Activated CD8-positive, alpha-beta memory T cell treated with anti-CD3 and anti-CD28 coated beads, Interleukin-2, amount 50 U/mL, for 48 hours (primary cell): ENCODE measurements at places on chromosomes 4 and X.

DNA sequence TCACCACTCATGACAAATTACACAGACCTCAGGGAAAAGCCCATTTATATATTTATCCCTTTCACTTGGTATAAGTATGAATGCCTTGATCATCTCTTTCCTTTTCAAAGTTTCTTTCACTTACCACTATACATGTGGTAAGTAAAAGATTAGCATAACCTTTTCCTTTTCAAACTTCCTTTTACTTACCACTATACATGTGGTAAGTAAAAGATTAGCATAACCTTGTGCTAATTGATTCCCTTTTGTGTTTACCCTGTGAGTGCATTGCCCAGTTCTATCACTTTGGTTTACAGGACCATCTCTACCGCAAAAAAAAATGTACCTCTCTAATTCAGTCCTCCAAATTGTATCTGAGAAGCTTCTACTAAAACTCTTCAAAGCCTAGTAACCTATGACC, 32.7 kb upstream of the TCEANC start:
- DNase-seq = no peak

- no peak for DNase-seq
Measured at GRCh38 chr4:69689599-69689998, 36.6 kb upstream of the UGT2A1 start.

DNA sequence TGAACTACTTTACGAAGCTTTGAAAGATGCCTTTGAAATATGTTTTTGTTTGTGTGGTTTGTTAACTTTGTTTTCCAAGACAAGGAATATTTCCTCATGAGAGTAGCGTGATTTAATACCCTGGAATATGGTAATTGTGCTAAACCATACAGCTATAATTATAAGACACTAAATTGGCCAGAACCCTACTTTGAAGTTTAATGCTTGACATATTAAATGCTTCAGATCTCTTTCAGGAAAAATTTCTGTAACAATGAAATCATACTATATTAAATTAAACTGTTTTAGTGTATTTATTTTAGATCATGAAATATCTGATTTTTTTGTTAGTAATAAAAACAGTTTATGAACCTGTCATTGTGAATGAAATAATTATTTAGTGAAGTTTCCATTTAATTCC, 63.5 kb downstream of the DCLK2 start:
- no peak for DNase-seq

DNA sequence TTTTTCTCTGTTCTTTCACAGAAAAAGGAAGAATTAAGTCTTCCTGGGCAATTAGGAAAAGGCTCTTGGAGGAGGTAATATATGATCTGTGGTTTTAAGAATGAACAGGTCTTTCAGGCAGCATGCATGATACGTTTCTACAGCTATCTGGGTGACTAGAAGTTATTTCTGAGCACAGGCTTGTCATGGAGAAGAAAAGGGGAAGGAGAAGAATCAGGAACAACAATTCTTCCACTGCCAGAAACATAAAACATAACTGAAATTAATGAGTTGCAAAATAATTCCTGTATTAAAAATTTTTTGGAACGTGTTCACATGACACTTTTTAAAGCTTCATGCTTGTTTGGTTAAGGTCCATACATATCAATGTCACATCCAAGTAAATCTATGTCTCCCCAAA, 17.7 kb upstream of the STIM2 start:
- no peak for DNase-seq

- peak; percentile 55 for DNase-seq
Measured at GRCh38 chr4:123599920-123600810, 203.6 kb downstream of the SPRY1 start.

- DNase-seq = no peak
Measured at GRCh38 chr4:139861471-139861870, 195.9 kb downstream of the MGST2 start.
